ENCODE measurements at places on chromosomes 4 and X. TPM values are rescaled to one million over a fixed set of nuclear protein-coding genes. Genes with fewer than 3 reads are reported as not detected.

DNA sequence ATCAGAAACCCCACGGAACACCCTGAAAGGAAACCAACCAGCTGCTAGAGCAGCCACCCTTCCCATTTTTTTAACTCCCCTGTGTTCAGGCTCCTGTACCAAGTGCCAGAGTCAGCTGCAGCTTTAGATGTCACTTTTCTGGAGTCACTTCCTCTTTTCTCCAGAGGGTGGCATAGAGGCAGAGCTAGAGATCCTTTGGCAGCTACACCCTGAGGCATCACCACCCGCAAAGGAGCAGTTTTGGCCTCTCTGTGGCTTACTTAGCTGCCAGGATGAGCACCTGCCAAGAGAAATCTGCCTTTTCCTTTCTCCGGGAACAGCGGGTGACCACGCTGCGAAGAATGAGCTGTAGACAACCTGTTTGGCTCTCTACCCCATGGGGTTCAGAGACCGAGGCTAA, 58.0 kb upstream of the CHRDL1 start:
- peaks cover 4% of the 10 kb centered on the region for H3K27me3 ChIP-seq
- no peak overlapping the region for H3K4me3 ChIP-seq
- H3K27ac ChIP-seq = no peak overlapping the region
- H3K4me1 ChIP-seq = no peaks in the 10 kb centered on the region
- DNase-seq = peak; percentile 1

DNA sequence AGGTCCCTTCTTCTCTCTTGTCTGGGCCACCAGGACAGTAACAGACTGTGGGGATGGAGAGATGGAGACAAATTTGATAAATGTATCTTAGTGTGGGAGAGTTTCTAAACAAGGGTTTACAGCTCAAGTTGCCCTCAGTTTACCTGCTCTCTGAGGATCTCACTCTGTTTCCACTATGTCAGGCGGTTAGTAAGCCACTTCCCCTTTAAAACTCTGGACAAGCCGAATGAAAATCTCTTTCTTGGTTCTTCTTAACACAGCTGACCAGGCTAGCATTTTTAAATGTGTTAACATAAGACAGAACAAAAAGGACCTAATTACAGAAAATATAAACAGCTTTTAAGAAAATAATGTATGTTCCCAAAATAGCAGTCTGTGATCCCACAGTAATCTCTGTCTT, 2.9 kb upstream of the SCARB2 start:
- no peak for DNase-seq
- no peak overlapping the region for H3K4me3 ChIP-seq
- H3K27ac ChIP-seq = no peak overlapping the region
- H3K36me3 ChIP-seq = peaks cover 2% of the 10 kb centered on the region
- peaks cover 24% of the 10 kb centered on the region for H3K4me1 ChIP-seq

DNA sequence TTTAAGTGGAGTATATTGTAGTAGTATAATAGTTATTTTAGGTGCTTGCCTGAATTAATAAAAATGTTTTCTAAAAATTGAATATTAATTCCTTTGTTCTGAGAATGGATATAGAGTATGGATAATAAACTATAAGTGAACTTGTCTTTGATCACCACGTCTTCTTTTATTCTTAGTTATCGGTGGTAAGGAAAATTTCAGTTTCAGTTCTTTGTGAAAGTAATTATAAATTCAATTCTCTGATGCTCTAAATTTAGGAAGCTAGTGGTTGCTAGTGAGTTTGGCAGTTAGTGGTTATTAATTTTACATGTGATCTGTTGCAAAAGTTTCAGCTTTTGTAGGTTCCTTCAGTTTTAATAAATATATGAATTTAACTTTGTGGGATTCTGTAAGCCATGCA, 30.8 kb downstream of the MRPL1 start:
- H3K4me3 ChIP-seq = no peak overlapping the region
- H3K27ac ChIP-seq = peak overlapping the region; percentile 76
- H3K27me3 ChIP-seq = no peaks in the 10 kb centered on the region
- DNase-seq = no peak
- peaks cover 32% of the 10 kb centered on the region for H3K4me1 ChIP-seq
- H3K36me3 ChIP-seq = peaks cover 56% of the 10 kb centered on the region

GRCh38 chr4:159117564-159117963, 14.7 kb downstream of the RAPGEF2 start:
- peaks cover 4% of the 10 kb centered on the region for H3K36me3 ChIP-seq
- H3K4me3 ChIP-seq = no peak overlapping the region
- H3K27me3 ChIP-seq = no peaks in the 10 kb centered on the region

The MAGEE1 gene
- total RNA-seq = 4.9 TPM

DNA sequence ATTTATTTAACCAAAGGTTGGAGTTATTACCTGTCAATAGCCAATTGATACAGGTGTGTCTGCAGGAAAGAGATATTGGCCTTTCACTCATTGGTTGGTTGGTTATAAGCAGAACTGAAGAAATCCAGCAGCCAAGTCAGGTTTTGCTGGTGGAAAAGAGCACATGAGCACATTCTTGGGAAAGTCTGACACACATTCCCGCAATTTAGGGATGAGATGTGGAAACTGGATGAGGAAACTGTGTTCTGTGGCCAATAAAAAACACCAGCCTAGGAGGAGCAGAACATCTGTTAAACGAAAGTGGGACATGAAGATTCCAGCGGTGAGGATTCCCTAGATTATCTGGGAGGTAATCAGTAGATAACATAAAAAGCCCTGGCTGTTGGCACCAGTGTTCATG, 567.4 kb upstream of the CPEB2 start:
- DNase-seq = no peak
- H3K36me3 ChIP-seq = no peaks in the 10 kb centered on the region
- H3K27me3 ChIP-seq = no peaks in the 10 kb centered on the region
- H3K27ac ChIP-seq = no peak overlapping the region
- H3K4me1 ChIP-seq = no peaks in the 10 kb centered on the region

- peaks cover 16% of the 10 kb centered on the region for H3K27me3 ChIP-seq
- H3K36me3 ChIP-seq = no peaks in the 10 kb centered on the region
- DNase-seq = peak; percentile 2
- no peak overlapping the region for H3K27ac ChIP-seq
- H3K4me1 ChIP-seq = peaks cover 6% of the 10 kb centered on the region
These were observed 1.9 kb downstream of the CCDC110 start for GRCh38 chr4:185469580-185470154.

- H3K4me1 ChIP-seq = peaks cover 9% of the 10 kb centered on the region
- no peaks in the 10 kb centered on the region for H3K36me3 ChIP-seq
- H3K27ac ChIP-seq = no peak overlapping the region
- no peaks in the 10 kb centered on the region for H3K27me3 ChIP-seq
These were observed 35.7 kb upstream of the FAM241A start for GRCh38 chr4:112109360-112110058.

DNA sequence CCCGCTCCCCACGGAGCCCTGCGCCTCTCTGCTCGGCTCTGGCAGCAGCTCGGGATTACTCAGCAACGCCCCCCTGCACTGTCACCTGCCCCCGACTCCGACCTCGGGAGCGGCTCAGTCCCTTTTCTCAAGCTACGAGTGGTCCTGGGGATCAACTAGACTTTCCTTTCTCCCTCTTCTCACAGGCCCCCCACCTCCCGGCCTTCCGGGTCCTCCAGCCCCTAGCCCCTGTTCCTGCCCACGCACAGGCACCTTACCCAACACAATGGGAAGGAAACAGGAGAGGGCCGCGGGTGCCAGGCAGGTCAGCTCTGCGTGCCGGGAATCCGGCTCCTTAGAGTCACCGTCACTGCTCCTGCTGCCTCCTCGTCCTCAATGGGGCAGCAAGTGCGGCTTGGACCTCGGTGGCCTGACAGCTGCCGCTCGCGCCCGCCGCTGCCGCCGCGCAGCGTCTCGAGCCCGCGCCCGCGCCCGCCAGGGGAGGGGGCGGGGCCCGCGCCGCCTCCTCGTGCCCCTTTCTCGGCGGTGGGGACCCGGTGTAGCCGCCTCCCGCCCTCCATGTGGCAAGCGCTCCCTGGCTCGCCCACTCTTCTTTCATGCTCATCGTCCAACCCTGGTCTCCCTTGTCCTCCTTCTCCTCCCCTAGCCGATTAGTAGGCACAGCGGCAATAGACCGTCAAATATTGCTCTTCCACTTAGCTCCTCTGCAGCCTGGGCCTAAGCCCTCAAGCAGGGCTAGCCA, at the start of gene RAB9B:
TSS of gene RAB9B (minus strand) at position 455 of the 742 bp plus-strand sequence. CDS start 6,473 bp downstream, outside the sequence.
- no peaks in the 10 kb centered on the region for H3K36me3 ChIP-seq
- peak within 1 kb of the TSS; percentile 76 for H3K4me3 ChIP-seq
- H3K27me3 ChIP-seq = peaks cover 8% of the 10 kb centered on the region
- peak within 1 kb of the TSS; percentile 63 for H3K27ac ChIP-seq

- H3K4me3 ChIP-seq = no peak overlapping the region
- DNase-seq = no peak
- H3K36me3 ChIP-seq = no peaks in the 10 kb centered on the region
- peaks cover 43% of the 10 kb centered on the region for H3K27me3 ChIP-seq
- H3K4me1 ChIP-seq = peaks cover 10% of the 10 kb centered on the region
These were observed 5.1 kb upstream of the FAT1 start for GRCh38 chr4:186728631-186729271.

DNA sequence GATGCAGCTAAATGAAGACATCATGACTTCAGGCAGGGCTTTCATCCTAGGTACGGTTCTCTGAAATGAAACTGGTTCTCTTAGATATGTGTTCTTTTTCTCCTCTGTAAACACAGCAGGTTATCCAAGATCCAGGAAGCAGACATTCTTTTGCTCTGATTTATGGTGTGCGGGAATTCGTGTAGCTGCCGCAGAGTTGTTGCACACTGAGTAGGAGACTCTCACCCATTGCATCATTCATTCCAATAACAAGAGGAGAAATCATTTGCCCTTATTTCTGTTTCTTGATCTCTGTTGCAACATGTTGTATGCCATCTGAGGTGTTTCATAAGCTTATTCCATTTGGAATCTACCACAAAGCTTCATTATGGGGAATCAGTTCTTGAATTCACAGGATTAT, 133.6 kb upstream of the VCX2 start:
- no peak overlapping the region for H3K27ac ChIP-seq
- no peak for DNase-seq
- H3K36me3 ChIP-seq = no peaks in the 10 kb centered on the region
- no peaks in the 10 kb centered on the region for H3K4me1 ChIP-seq
- no peak overlapping the region for H3K4me3 ChIP-seq
- H3K27me3 ChIP-seq = no peaks in the 10 kb centered on the region

GRCh38 chrX:23784470-23785331, 1.7 kb downstream of the SAT1 start:
- no peak for DNase-seq
- no peaks in the 10 kb centered on the region for H3K27me3 ChIP-seq
- H3K4me3 ChIP-seq = peak overlapping the region; percentile 88
- peaks cover 30% of the 10 kb centered on the region for H3K36me3 ChIP-seq

DNA sequence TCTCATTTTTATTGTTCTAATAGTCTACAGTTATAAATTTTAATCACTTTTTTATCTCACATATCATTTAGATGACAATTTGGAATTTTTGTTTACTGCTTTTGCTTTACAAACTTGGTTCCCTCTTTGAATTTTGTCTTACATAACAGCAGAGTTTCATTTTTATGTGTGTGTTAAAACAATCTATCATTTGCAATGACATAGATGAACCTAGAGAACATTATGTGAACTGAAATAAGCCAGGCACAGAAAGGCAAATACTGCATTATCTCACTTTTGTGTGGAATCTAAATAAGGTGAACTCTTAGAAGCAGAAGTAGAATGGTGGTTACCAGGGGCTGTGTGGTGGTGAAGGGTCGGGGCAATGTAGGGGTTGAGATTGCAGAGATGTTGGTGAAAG, 170.7 kb downstream of the GASK1B start:
- no peak overlapping the region for H3K4me3 ChIP-seq
- no peaks in the 10 kb centered on the region for H3K36me3 ChIP-seq
- H3K4me1 ChIP-seq = no peaks in the 10 kb centered on the region
- H3K27me3 ChIP-seq = no peaks in the 10 kb centered on the region
- H3K27ac ChIP-seq = no peak overlapping the region

- H3K4me3 ChIP-seq = no peak overlapping the region
- peaks cover 1% of the 10 kb centered on the region for H3K4me1 ChIP-seq
- DNase-seq = no peak
- no peaks in the 10 kb centered on the region for H3K27me3 ChIP-seq
These were observed 33.7 kb downstream of the DHRSX start for GRCh38 chrX:2466876-2467656.

The PAGE2B gene
- total RNA-seq = not detected

Measured in activated CD8-positive, alpha-beta T cell treated with anti-CD3 and anti-CD28 coated beads for 36 hours (primary cell).